Stimulated activated CD4-positive, alpha-beta T cell treated with anti-CD3 and anti-CD28 coated beads, Interleukin-1b, Interleukin-23, amount 100 ng/mL, for 1 hour (primary cell): ENCODE measurements at places on chromosomes 12 and 14.

DNA sequence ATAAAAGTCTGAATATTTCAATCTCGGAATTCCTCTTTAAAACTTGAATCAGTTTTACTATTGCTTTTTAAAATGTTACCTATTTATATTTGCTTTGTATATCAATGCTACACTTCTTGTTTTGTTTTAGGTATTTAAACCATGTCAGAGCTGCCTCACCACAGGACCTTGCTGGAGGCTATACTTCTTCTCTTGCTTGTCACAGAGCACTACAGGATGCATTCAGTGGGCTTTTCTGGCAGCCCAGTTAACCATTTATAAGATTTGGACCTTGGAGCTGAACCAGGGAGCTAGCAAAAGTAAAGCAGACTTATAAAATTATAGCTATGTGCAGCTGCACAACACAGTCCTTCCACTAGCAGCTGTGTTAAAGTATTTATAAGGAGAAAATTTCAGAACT is 12.8 kb downstream of the TRMT5 start:
- no peak for DNase-seq

DNA sequence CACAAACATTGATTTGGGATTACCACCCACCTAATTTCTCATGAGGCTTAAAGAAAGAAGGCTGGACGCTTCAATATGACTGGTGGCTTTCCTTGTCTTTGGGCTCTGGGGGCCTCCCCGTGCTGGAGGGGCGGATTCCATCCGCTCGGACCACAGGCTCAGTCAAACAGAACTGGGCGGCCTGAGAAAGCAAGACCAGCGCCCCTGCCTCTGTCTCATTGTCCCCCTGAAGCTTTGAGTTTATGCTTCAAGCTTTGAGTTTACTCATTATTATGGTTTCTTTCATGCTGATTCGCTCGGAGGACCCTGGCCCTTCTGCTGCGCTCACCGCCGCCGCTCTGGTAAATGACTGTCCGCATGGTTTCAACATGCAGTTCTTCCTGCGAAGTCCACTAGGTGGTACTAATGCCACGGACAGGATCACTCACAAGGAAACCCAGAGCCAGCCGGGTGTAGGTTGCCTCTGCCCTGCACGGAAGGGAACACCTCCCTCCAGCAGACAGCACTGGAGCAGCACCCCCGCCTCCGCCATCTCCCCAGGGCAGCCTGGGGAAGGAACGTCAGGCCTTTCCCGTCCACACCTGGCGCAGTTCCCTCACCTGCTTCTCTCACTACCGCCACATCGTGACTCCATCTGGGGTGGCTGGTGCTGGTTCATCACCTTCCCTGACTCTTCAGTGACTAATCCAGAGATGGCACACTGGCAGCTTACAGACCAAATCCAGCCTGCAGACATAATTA is 13.2 kb upstream of the TIGAR start:
- DNase-seq = no peak

DNA sequence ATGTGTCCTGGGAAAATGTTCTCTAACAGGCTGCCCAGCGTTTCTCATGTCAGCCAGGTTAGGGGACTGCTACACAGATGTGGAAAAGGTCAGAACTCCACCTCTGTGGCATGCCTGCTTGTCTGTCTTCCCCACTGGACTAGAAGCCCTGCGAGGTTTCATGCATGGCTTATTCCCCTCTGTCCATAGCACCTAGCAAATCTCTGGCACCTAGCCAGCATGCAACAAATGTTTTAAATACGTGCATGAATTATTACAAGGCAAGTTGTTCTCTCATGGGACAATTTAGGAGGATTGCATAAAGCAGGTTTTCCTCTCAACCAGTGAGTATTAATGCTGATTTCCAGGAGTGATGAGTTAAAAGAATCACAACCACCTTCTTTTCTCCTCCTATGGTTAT is 21.4 kb upstream of the KCNK13 start:
- DNase-seq = no peak

DNA sequence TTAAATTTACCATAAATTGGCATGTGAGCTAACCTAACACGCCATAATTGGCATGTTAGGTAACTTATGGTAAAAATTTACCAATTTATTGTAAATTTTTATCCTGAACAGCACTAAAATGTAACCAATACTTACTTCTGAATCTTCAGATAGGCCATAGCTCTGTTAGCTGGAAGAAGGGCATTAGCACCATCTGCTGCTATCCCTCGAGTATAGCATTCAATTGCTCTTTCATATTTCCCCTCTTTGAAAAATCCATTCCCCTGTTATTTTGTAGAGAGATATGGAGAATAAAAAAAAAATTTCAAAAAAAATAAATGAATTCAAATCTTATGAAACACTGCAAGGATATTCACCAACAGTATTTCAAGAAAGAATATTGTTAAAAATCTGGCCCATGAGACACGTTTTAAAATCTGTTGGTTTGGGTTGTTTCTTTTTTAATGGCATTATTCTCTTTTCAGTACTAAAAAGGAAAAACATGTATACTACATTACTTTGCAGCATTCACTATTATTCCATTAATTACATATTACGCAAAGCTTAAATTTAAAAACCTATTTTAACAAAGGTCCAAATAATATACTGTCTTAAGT is 19.1 kb downstream of the RPAP3 start:
- DNase-seq = no peak

GRCh38 chr12:50201987-50202521 is 34.9 kb upstream of the CERS5 start:
- DNase-seq = no peak
